Natural killer cell treated with Interleukin-12 subunit alpha and Interleukin-12 subunit beta and Interleukin-15 and Interleukin-18, amount 100 ng/mL, for 72 hours (primary cell): ENCODE measurements at places on chromosomes 7 and 10.

- H3K27ac ChIP-seq = no peak overlapping the region
Observed at GRCh38 chr7:10557375-10557774, 416.3 kb upstream of the PHF14 start.

GRCh38 chr10:25178411-25178810 is 3.6 kb downstream of the GPR158 start:
- H3K27ac ChIP-seq = no peak overlapping the region
- peaks cover 7% of the 10 kb centered on the region for H3K36me3 ChIP-seq
- no peaks in the 10 kb centered on the region for H3K4me1 ChIP-seq
- H3K27me3 ChIP-seq = peaks cover 28% of the 10 kb centered on the region
- no peak for DNase-seq

DNA sequence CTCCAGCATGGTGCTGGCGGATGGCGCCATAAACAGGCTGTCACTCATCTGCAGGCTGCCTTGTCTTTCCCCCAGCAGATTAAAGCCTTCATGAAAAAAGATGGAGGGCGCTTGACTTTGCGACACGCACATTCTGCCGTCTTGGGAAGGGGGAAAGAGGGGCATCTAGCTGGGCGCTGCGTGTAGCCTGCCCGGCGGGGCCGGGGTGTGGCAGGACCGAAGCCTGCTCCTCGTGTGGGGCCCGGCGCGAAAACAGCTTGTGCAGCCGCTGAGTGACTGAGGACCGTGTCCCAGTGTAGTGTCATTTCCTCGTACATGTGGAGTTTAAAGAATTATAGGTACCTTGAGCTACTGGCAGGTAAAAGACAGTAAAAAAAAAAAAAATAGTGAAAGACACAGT is 97.9 kb downstream of the MGMT start:
- H3K4me1 ChIP-seq = peaks cover 11% of the 10 kb centered on the region
- no peak overlapping the region for H3K4me3 ChIP-seq
- no peak overlapping the region for H3K27ac ChIP-seq
- no peaks in the 10 kb centered on the region for H3K27me3 ChIP-seq
- H3K36me3 ChIP-seq = no peaks in the 10 kb centered on the region
- no peak for DNase-seq

DNA sequence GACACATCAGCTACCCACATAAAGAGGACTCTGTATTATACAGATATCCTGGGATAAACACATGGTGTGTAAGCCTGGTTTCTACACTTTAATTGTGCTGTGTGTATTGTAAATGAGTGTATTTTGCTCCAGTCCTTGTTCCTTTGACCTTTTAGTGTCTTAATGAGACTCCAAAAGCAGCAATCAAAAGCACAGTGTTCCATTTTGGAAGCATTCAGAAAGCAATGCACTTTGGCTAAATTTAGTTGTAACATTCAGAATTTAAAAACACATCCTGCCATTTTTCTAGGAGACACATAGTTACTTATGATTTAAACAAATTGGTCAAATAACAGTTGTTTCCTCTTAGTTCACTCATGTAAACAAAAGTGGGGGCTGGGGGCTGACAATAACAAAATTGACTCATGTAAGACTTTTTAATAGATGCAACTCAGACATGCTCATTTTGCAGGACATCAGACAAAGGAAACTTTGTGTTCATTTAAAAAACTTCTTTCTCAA is 122.2 kb downstream of the GPR37 start:
- H3K27me3 ChIP-seq = no peaks in the 10 kb centered on the region
- no peak for DNase-seq
- no peak overlapping the region for H3K27ac ChIP-seq
- H3K36me3 ChIP-seq = no peaks in the 10 kb centered on the region
- H3K4me1 ChIP-seq = no peaks in the 10 kb centered on the region

DNA sequence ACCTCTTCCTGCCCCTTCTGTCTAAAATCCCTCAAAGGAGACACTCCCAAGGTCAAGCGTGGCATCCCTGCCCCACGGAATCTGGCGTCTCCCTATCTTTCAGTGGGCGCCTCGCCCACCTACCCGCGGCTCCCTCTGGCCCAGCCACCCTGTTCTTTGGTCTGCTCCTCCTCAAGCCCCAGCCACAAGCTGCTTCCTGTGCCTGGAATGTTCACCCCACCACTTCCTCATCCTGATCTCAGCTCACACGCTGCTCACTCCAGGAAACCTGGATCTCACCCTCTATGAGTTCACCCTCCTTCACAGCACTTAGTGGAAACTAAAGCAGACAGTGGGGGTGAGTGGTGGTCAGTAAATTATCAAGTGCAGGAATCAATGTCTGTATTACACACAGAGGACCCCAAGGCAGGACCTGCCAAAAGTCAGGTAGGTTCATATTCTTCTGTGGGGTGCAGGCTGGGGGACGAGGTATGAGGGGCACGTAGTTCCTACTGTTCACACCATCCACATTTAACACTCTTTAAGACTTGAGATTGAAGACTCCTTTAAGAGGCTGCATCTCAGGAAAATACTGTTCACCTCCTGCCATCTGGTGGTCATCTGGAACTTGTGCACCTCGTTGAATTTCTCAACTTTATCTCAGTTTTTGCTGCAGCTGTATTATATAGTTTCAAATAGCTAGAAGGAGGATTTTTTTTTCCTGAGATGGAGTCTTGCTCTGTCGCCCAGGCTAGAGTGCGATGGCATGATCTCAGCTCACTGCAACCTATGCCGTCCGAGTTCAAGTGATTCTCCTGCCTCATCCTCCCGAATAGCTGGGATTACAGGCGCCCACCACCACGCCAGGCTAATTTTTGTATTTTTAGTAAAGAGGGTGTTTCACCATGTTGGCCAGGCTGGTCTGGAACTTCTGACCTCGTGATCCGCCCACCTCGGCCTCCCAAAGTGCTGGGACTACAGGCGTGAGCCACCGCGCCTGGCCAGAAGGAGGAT is 166.6 kb downstream of the ARHGAP21 start:
- no peak overlapping the region for H3K27ac ChIP-seq
- no peak for DNase-seq
- peaks cover 5% of the 10 kb centered on the region for H3K4me1 ChIP-seq
- no peaks in the 10 kb centered on the region for H3K36me3 ChIP-seq
- no peak overlapping the region for H3K4me3 ChIP-seq

DNA sequence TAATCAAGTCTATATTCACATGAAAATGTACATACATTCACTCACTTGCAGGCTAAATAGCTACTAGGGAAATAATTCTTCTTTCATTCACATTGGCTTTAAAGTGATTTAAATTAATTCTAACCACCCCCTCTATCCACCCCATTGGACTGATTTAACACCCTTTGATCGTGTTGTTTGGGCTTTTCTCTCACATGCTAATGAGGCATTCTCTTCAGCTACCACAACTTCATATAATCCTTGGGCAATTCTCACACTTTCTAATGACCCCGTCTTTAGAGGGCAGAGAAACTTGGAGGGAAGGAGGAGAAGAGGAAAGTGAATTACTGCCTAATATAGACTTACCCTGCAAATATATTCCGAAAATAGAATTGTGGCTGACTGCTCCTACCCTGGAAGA is 24.6 kb downstream of the GRM3 start:
- no peak overlapping the region for H3K27ac ChIP-seq
- H3K36me3 ChIP-seq = no peaks in the 10 kb centered on the region
- H3K27me3 ChIP-seq = no peaks in the 10 kb centered on the region
- DNase-seq = no peak
- no peaks in the 10 kb centered on the region for H3K4me1 ChIP-seq

GRCh38 chr7:27850531-27850930 is 110.6 kb downstream of the TAX1BP1 start:
- no peak for DNase-seq
- no peak overlapping the region for H3K4me3 ChIP-seq
- no peak overlapping the region for H3K27ac ChIP-seq
- H3K4me1 ChIP-seq = peaks cover 9% of the 10 kb centered on the region
- H3K36me3 ChIP-seq = peaks cover 9% of the 10 kb centered on the region

DNA sequence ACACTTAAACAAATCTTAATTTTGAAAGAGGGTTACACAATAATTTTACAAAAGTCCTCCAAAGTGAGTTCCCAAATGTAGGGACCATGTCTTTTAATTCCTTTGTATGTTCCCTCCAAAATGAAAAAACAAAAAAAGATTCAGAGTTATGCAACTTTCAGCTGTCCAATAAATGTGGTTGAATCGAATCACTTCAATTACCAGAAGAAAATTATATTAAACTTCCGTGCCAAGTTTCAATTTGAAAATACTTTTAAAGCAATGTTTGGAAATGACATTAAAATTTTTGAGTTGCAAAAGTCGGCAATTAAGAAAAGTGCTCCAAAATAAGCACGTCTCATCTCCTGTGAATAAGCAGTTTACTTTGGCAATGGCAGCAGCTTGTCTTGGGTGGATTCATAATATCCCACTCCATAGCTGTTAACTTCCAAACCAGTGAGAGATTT is 60.3 kb upstream of the C1GALT1 start:
- no peak overlapping the region for H3K4me3 ChIP-seq
- no peak overlapping the region for H3K27ac ChIP-seq
- no peaks in the 10 kb centered on the region for H3K4me1 ChIP-seq
- H3K36me3 ChIP-seq = no peaks in the 10 kb centered on the region

GRCh38 chr10:121608469-121609190 is 10.4 kb upstream of the FGFR2 start:
- DNase-seq = no peak
- H3K4me1 ChIP-seq = no peaks in the 10 kb centered on the region
- no peak overlapping the region for H3K4me3 ChIP-seq
- no peaks in the 10 kb centered on the region for H3K36me3 ChIP-seq
- H3K27ac ChIP-seq = no peak overlapping the region
- peaks cover 16% of the 10 kb centered on the region for H3K27me3 ChIP-seq

DNA sequence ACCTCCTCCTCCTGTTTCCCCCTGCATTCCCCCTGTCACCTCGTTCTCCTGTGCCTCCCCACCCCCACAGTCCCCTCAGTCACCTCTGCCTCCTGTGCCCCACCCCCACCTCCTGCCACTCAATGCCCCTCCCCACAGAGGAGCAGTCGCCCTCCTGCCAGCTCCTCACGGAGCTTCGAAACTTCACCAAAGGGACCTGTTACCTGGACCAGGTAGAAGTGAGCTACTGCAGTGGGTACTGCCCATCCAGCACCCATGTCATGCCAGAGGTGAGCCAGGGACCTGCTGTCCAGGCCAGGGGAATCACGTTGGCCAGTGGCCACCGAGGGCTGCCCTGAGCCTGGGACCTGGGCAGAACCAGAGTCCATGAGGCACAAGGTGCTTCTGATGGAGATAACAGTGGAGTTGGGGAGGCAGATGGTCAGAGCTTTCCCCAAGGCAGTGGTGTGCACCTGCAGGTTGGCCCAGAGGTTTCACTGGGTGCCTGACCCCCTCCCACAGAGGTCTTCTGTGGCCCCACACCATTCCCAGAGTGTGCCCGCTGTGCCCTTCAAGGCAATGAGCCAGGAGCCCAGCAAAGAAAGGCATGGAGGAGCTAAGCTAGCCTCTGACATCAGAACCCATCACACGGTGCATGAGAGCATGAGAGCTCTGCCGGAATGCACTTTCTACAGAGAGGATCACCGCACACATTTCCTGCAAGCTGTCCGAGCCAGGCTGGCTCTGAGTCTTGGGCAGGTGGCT is 7.0 kb upstream of the ZNF862 start:
- H3K4me3 ChIP-seq = no peak overlapping the region
- H3K27ac ChIP-seq = no peak overlapping the region
- H3K4me1 ChIP-seq = no peaks in the 10 kb centered on the region
- H3K27me3 ChIP-seq = peaks cover 17% of the 10 kb centered on the region
- no peaks in the 10 kb centered on the region for H3K36me3 ChIP-seq

DNA sequence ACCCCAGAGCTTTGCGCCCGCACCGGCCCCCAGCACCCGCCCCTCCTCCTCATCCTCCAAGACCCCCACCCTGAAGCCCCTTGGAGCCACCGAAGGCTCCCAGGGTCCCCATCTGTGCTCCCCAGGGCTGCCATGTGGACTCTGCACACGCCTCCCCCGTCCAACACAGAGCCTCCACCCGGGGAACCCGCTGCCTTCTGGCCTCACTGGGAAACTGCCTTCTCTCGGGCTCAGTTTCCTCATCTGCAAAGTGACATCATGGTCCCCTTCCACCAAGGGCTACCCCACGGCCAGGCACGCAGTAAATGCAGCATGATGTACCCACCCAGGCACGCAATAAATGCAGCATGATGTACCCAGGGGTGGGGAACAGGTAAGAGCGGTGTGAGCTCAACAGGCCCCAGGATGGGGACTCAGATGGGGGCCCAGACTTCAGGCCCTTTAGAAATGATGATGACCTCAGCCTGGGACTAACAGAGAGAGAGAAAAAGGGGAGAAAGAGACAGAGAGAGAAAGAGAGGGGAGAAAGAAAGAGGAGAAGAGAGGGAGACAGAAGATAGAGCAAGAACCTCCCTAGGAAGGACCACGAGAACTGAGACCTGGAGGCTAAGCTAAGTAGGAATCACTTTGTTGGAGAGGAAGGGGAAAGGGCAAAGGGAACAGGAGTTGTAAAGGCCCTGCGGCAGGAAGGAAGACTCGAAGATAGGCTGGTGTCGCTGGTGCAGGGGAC is 2.5 kb upstream of the MICALL2 start:
- H3K27ac ChIP-seq = no peak overlapping the region
- H3K36me3 ChIP-seq = no peaks in the 10 kb centered on the region
- no peak overlapping the region for H3K4me3 ChIP-seq

DNA sequence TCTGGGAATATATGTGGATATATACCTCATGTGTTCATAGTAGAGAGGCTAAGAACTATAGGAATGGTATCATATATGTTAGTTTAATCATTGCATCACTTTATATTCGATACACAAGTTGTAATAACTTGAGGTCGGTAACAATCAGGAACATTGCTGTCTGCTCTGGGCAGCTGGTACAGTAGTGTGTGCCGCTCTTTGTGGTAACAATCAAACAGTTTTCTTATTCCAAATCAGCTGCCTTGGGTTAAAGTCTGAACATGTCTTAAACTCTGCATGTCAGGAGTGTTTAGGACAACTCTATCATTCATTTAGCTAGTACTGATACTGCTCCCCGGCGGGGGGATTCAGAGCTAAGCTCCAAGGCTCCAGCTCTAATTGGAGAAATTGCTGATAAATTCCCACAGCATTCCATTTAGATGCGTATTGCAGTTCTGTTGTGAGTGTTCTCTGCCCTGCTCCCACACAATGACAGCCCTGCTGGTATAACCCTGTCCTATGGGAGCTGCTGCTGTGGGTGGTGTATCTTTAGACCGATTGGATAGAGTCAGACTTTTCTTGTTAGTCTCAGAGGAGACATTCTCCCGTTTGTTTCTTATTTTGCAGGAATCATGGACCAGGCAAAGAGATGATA is 707.5 kb upstream of the FZD8 start:
- H3K27me3 ChIP-seq = no peaks in the 10 kb centered on the region
- no peak for DNase-seq
- H3K4me3 ChIP-seq = no peak overlapping the region
- no peaks in the 10 kb centered on the region for H3K4me1 ChIP-seq
- H3K36me3 ChIP-seq = no peaks in the 10 kb centered on the region

GRCh38 chr10:75836064-75836463 is 404.6 kb downstream of the LRMDA start:
- H3K4me1 ChIP-seq = no peaks in the 10 kb centered on the region
- H3K27me3 ChIP-seq = peaks cover 16% of the 10 kb centered on the region
- H3K4me3 ChIP-seq = no peak overlapping the region
- no peak overlapping the region for H3K27ac ChIP-seq
- H3K36me3 ChIP-seq = peaks cover 4% of the 10 kb centered on the region

DNA sequence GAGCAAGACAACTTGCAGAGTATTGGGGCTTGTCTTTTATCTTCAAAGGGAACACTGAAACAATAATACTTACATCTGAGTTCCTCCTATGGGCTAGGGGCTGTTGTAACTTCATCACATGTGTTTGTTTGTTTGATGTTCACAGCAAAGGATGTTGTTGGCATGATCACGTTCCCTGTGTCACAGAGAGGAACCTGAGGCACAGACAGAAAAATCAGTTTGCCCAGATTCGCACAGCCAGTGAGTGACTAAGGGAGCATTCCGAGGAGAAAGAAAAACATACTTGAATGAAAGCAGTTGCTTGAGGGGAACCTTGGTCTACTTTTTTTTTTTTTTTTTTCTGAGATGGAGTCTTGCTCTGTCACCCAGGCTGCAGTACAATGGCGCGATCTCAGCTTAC is 87.2 kb upstream of the PFKP start:
- no peak for DNase-seq
- no peak overlapping the region for H3K4me3 ChIP-seq
- no peaks in the 10 kb centered on the region for H3K4me1 ChIP-seq
- H3K27ac ChIP-seq = no peak overlapping the region
- peaks cover 9% of the 10 kb centered on the region for H3K27me3 ChIP-seq
